ENCODE measurements at places on chromosomes 12 and 14.

- no peak for DNase-seq
Measured at GRCh38 chr14:59292921-59293534, 104.6 kb downstream of the DAAM1 start.

DNA sequence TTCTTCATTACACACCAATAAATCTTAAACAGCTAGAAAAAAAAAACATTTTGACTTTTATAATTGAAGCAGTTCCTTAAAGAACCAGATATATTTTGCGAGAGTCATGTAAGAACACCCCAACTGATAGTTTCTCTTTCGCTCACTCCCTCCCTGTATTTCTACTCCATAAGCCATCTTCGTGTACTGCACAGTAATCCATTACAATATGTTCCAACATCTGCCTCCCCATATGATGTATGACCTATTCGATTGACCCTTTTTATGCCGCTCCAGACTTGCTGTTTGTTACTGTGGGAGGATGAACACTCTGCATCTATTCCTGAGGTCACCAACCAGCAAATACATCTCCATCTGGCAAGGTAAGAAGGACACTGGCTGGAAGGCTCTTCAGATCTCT, 331.7 kb downstream of the SOX5 start:
- DNase-seq, result no peak

DNA sequence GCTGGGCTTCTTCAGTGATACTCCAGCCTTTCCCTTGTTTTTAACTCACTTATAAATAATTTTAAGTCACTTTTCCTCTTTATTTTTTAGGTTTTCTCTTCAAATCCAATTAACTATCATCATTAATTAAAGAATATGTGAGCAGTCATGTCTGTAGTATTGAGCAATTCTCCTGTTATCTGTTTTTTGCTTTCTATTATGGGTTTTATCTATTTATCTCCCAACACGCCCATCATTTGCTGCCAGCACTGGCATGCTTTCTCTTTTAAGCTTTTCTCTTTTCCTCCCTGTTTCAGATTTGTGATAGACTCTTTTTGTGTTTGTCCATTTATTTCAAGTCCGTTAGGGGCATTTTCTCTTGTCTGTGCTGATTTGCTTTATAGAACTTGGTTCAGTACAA, 72.3 kb downstream of the CRADD start:
- no peak for DNase-seq

GRCh38 chr14:74940956-74941565, 14.3 kb downstream of the PGF start:
- DNase-seq, result no peak

- DNase-seq, result no peak
Measured at GRCh38 chr12:106288101-106288493, 14.4 kb upstream of the TCP11L2 start.

DNA sequence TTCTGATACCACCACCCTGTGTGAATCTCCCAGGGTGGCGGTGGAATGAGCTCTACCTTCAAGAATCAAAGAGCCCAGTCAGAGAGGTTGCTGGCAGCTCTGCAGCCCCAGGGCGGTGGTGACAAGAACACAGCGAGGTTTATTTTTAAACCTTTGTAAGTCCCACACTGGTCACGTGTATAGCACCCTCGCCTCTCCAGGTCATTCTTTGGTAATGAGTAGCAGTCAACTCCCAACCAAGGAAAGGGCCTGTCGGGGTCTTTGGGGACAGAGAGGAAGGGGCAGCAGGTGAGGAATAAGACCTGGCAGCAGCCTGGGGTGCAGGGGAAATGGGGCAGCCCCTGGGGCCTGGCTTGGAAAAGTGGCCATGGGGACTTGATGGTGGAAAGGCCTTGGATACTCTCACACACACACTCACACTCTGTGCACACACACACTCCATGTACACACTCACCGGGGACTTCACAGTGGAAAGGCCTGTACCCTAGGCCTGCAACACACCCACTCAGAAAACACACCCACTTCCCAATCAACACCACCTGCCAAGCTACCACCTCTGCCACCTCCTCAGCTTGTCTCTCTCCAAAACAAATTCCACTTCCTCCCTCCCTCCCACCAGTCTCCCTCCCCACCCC, 178.6 kb downstream of the DPF3 start:
- no peak for DNase-seq

DNA sequence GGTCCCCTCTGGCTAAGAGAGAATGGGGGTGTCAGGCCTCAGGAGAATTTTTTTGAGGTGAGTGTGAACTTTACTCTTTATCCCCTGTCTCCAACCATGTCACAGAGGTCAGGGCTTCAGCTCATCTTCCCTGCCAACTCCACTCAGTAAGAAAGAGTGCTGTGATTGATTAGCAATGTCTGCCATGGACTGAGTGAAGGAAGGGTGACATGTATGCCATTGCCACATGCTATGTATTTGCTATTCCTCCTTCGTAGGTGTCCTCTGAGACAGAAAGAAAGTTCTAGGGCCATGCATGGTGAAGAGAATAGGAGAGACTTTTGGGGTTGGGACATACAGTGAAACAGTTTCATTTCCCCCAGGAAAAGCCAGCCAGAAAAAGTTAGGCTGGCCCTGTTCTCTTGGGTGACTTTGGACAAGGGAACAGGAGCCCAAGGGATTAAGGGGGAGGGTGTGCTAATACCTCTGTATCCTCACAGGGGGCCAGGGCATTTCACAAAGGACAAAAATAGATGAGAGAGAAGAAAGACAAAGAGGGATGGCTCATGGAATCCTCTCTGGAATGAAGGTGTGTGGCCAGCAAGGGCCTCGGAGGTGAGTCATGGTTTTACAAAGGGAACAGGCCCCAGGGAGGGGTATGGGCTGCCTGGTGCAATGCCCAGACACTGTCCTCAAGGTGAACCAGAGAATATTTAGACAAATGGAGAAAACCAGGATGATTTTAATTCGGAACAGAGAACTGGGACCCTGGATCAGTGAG, 13.9 kb upstream of the MYL2 start:
- DNase-seq, result no peak

- no peak for DNase-seq
Measured at GRCh38 chr12:106902053-106902452, 53.7 kb upstream of the TMEM263 start.

DNA sequence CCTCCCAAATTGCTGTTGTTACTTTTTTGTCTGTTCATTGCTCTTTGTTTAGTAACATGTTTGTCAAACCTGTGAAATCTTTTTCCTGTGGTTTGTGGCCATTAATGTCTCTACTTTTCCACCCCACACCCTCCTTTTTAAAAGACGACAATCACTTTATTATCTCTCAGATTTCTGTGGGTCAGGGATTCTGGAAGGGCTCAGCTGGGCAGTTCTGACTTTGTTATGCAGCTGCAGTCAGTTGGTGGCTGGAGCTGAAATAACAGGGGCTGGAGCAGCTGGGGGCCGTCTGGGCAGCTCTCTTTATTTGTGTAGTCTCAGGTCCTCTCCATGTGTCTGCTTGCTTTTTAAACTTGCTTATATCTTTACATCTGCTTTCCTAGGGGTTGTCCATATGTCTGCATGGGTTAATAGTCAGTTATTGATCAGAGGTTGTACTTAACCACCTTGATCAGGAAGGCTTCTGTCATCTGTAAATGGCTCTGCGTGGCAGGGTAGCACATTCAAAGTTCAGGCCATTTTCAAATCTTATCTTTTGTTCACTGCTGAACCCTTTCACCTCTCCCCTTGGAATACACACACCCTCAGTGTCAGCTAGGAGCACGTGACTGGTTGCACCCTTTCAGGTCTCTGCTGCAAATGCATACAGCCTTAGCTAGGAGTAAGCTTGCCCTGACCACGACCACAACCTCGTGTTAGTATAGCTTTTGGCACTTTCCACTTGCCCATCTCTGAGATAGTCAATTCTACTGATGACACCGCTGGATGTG, 27.9 kb downstream of the BORCS5 start:
- peak; percentile 31 for DNase-seq
